ENCODE measurements at places on chromosomes 16 and 17.

- no peak for DNase-seq
These were observed 568.7 kb upstream of the HSBP1 start for GRCh38 chr16:83238949-83239691.

GRCh38 chr17:1731194-1731506 lies 6.6 kb downstream of the WDR81 start:
- DNase-seq, result no peak

DNA sequence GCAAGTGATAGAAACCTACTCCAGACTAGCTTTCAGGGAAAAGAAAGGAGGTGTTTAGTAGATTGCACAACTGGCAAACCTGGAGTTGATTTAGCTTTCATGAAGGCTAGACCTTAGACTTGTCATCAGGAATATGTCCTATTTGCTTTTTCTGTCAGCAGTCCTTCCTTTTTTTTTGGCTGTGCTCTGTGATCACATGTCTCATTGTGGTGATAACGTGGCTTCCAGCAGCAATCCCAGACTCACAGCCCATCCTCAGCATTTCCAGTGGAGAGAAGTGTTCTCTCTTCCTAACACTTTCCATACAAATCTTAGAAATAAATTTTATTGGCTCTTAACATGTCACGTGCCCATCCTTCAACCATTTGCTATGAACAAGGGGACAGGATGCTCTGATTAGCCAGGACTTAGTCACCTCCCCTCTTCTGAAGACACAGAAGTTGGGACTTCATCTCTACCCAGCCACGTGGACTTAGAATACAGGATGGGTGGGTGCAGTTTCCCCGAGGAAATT lies 74.7 kb downstream of the CDH13 start:
- no peak for DNase-seq

- DNase-seq, result no peak
These were observed 8.3 kb downstream of the NKIRAS2 start for GRCh38 chr17:42027961-42028790.

- no peak for DNase-seq
These were observed 1.4 kb downstream of the SOX9 start for GRCh38 chr17:72122010-72122764.

GRCh38 chr16:49337814-49338350 lies 35.7 kb upstream of the C16orf78 start:
- no peak for DNase-seq

- DNase-seq, result peak; percentile 48
These were observed 38.6 kb upstream of the TOB1 start for GRCh38 chr17:50904518-50905459.

GRCh38 chr17:27345141-27345904 lies 51.4 kb downstream of the WSB1 start:
- DNase-seq, result no peak

DNA sequence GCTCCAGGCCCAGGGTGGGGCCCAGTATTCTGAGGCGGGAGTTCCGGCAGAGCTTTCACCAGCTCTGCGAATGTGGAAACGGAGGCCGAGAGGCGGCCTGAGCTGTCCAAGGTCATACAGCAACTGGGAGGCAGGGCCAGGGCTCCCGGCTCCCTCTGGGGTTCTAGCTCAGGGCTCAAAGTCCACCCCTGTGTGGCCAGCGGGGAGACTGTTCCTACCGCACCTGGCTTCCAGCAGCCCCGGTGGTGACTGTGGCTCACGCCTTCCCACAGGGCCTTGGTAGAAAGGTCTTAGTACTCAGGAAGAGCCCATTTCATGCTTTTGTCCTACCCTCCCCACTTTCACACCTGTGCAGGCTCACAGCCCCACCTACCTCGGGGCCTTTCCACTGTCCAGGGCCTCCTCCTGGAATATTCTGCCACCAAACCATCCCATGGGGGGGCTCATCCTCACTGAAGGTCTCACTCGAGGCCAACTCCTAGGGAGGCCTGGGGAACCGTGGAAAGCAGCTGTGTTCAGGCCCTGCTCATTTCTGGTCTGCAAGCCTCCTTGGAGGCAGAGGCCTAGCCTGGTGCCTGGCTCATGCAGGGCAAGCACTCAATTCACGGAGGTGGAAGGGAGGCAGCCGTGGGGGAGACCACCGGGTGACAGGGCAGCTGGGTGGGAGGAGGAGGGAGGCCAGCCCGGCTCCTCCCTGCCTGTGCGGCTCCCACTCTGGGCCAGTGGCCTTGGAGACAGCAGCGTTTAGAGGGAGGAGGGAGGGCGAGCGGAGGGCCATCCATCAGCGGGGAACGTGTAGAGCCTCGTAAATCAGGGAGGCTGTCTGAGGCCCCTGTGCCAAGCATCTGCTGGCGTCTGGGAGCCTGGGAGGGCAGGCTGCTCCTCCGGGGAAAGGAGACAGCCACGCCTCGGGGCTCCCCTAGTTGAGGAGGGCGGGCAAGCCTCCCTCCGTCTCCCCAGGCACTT lies 12.7 kb upstream of the DOC2B start:
- DNase-seq, result no peak

GRCh38 chr17:19727501-19728078 lies 11.2 kb upstream of the SLC47A2 start:
- peak; percentile 41 for DNase-seq

DNA sequence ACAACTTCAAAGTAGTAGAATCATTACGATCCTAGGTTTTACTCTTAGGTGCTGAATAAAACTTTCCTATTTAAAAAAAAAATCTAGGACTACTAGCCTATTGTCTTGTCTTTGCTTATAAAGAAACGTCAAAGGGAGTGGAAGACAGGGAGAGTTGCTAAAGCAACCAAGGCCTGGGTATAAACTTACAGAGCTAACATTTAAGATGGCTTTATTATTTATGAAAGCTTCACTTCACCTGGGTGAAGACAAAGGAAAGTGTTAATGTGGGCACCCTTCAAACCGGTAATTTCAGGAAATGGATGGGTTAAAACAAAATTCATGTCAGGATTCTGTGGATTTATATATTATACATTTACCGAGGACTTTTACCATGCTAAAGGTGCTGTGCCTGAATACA lies 2.5 kb downstream of the DUSP14 start:
- DNase-seq, result no peak

GRCh38 chr16:4273858-4274311 lies 1.1 kb upstream of the TFAP4 start:
- peak; percentile 55 for DNase-seq

DNA sequence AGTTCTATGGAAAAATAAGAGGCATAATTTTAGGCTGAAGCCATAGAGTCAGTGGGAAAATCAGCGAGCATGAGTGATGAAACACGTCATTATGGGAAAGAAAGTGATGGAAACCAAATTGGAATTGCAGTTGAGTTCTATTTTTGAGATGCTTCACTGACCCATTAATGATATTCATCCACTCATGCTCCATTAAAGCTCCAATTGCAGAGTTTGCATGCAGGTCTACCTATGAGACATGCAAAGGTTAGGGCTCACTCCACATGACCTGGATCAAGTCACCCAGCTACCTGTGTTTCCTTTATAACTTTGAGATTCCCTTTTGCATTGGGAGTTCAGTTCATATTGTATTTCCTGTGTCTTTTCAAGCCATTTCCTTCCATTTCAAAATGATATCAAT lies 8.0 kb upstream of the KRTAP2-4 start:
- no peak for DNase-seq

DNA sequence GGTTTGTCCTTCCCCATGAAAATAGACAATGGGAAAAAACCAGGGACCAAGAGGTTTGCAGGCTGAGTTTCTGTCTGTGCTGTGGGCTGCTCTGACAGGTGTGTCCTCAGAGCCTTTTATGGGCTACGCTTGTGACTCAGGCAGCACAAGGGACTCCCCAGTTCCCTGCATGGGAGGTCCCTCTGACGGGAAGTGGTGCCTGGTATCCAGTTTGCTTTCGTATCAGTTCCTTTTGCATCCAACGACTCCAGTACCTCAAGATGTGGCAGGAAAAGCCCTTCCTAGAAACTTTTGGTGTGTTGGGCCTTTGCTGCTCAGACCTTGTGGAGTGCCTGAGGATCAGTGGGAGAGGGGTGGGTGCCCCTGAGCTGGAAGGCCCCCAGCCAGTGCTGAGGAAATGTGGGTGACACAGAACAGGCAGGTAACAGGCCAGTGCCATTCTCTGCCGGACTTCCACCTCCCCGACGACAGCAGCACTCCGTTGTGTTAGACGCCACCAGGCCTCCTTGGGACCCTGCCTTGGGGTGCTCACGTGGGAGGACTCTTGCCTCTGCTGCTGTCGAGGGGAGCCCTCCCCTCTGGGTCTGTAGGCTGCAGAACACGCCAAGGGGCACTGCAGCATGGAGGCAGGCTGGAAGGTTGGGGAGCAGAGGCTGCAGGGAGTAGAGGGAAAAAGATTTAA lies 38.4 kb upstream of the IRF8 start:
- no peak for DNase-seq

DNA sequence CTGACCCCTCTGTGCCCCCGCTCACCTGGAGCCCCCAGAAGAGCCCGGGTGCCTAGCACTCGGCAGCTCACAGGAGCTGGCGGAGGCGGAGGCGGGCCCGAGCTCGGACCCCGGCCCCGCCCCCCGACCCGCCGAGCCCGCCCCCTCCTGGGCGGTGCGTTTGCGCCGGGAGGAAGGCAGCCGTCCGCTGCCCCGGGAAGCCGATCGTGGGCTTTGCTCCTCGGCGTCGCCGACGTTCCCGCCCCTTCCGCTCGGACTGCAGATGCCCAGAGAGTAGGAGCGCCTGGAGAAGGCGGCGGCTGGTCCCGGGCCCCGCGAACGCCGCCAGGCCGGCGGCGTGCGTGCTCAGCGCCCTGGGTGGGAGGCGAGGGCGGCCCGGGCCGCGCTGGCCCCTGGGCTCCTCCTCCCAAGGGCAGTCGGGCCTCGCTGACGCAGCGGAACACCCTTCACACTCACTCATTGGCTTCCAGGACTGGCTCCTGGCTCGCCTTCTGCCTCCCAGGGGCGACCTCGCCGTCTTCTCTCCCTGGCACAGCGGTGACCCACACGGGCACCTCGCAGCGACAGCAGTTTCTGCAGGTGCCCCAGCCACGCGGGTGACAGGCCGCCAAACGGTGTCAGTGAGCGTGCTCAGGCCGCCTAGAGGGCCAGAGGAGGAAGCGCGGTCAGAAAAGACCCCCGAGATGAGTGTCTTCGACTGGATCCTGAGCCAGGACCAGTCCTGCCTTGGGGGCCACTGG lies at the start of gene PLSCR3:
Gene PLSCR3 (minus strand): TSS at position 74 of the 740 bp plus-strand sequence. CDS start 415 bp downstream, outside the sequence.
- DNase-seq, result peak; percentile 90

DNA sequence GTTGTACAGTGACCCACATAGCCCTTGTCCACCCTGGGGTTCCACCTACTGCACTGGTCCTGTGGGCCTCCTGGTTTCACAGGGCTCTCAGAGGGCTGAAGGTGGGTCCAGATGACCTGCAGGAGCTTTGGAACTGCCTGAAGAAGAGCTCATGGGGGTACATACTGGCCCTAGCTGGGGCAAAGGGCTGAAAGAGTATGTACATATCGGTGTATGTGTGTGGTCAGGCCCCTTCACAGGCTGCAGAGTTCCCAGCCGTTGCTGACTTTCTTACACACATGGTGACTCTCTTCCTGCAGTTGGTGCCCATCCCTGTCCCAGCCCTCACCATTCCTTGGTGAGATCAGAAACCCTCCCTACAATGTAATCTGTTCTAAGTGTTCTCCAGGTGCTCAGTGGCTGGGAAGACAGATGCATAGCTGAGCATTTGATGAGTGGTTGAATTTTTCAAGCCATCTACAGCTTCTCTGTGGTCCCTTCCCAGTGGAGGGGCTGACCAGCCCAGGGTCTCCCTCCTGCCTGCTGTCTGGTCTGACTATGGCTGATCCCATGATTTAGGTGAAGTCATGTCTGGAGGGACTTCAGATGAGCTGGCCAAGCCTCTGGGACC lies 2.4 kb upstream of the NFATC3 start:
- DNase-seq, result no peak

GRCh38 chr16:19909750-19910322 lies 25.2 kb upstream of the GPRC5B start:
- DNase-seq, result no peak

GRCh38 chr16:11049396-11050059 lies 105.2 kb downstream of the CLEC16A start:
- no peak for DNase-seq

- DNase-seq, result no peak
These were observed 36.5 kb downstream of the FTO start for GRCh38 chr16:53740476-53740875.

DNA sequence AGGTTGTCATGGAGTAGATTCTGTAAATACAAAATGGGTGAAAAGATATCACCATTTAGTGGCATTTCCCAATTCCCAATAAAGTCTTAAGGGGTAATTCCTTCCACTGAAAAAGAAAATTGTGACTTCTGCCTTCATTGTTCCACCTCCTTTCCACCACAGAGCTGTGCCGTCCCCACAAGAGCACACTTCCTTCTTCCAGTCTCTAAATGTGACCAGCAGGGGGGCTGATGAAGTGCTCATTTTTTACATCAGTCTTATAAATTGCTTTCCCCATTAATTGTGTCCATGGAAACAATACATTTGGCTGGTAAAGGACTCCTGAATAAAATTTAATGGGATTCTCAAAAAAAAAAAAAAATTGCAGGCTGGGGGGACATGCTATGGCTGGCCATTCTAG lies 260.8 kb upstream of the PSMD7 start:
- no peak for DNase-seq

DNA sequence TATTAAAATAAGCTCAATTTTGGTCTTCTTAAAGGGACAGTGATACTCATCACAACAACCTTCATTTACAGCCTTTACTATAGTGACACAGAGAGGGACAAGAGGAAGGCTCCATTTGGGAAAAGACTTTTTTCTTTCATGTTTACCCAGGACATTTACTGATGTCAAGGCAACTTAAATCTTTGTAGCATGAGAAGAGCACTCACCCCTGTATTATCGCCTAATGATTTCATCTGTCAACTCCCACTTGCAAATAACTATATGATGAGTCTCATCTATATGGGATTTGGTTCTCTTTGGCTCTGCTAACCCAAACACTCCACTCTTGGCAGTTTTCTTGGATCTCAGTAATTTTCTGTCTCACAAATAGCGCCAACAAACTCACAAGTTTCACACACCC lies 24.1 kb downstream of the BLMH start:
- DNase-seq, result no peak

DNA sequence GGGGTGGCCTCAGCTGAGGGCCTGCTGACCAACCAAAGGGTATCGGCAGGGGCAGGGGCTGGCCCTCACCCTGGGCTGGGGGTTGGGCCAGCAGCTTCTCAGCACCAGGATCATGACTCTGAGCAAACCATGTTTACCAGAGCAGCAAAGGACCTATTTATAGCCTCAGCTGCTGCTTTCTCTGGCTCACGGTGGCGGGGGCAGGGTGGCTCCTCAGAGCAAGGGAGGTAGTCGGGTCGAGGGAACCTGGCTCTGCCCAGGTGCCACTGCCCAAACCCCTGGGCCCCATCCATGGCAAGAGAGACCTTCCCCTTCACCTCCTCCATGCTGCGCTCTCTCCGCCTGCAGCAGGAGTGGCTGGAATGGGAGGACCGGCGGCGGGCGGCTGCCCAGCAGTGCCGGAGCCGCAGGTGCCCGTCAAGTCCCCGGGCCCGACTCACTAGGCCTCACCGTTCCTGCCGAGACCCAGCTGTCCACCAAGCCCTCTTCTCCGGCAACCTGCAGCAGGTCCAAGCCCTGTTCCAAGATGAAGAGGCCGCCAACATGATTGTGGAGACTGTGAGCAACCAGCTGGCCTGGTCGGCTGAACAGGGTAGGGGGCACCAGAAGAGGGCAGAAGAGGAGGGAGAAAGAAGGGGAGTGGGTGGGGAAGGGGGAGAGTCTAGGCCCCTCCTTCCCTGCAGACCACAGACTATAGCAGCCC lies at the start of gene ASB16:
Gene ASB16 (plus strand): TSS at position 206 of the 703 bp plus-strand sequence. CDS start 86 bp downstream, at position 292.
- DNase-seq, result no peak
